IMR-90 (cell line): ENCODE measurements at places on chromosomes 12 and 14. TPM values are rescaled to one million over a fixed set of nuclear protein-coding genes. Genes with fewer than 3 reads are reported as not detected.

- H3K36me3 ChIP-seq = no peaks in the 10 kb centered on the region
- no peak overlapping the region for H3K27ac ChIP-seq
- no peak overlapping the region for H3K4me3 ChIP-seq
- no peaks in the 10 kb centered on the region for H3K27me3 ChIP-seq
Measured at GRCh38 chr14:88030079-88030478, 25.1 kb downstream of the GPR65 start.

DNA sequence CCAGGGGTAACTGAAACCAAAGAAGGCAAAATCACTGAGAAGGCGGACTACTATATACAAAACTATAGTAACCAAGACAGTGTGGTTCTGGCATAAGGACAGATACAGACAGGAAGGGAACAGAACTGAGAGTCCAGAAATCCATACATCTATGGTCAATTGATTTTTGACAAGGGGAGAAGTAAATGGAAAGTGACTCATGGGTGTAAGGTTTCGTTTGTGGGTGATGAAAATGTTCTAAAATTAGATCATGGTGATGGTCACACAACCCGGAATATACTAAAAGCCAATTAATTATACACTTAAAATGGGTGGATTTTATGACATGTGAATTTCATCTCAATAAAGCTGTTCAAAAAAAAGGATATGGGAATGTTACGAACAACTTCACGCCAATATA is 18.7 kb downstream of the ANGEL1 start:
- H3K27ac ChIP-seq = no peak overlapping the region
- H3K4me1 ChIP-seq = no peaks in the 10 kb centered on the region
- peaks cover 20% of the 10 kb centered on the region for H3K36me3 ChIP-seq
- no peaks in the 10 kb centered on the region for H3K27me3 ChIP-seq
- peak; percentile 39 for DNase-seq
- H3K4me3 ChIP-seq = no peak overlapping the region

DNA sequence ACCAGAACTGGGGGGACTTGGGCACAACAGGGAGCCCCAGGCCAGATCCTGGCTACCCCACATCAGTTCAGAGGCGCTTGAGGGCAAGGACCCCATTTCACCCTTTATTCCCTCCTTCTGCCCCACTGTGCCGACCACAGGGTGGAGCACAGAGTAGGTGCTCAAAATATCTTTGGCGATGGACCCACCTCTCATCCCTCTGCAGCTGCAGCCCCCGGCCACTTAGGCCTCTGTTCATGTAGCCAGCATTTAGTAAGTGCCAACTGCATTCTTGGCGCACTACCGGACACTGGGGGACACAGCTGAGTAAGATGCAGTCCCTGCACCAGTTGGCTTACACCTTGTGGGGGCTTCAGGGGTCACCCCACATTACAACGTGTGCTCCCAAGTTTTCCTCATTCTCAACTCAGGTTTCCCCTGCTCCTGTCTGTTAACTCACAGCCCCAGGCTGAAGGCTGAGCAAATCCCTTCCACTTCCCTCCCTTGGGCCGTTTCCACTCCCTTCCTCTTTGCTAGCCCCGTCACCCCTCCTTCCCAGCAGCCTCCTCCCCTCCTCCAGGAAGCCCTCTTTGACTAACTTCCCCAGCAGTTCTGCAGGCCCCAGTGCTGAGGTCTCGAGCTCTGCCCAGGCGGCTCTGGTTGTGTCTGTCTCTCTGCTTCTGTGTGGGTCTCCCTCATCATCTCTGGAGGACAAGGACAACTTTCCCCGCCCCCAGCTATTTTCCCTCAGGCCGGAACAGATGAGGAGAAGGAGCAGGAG is 26.5 kb downstream of the KRT80 start:
- H3K27me3 ChIP-seq = no peaks in the 10 kb centered on the region
- no peaks in the 10 kb centered on the region for H3K36me3 ChIP-seq
- peaks cover 15% of the 10 kb centered on the region for H3K4me1 ChIP-seq
- no peak overlapping the region for H3K27ac ChIP-seq
- no peak for DNase-seq
- no peak overlapping the region for H3K4me3 ChIP-seq

- no peak overlapping the region for H3K27ac ChIP-seq
- H3K27me3 ChIP-seq = no peaks in the 10 kb centered on the region
- H3K4me3 ChIP-seq = no peak overlapping the region
- DNase-seq = no peak
- H3K36me3 ChIP-seq = peaks cover 7% of the 10 kb centered on the region
Measured at GRCh38 chr14:63596998-63597658, 44.5 kb downstream of the WDR89 start.

DNA sequence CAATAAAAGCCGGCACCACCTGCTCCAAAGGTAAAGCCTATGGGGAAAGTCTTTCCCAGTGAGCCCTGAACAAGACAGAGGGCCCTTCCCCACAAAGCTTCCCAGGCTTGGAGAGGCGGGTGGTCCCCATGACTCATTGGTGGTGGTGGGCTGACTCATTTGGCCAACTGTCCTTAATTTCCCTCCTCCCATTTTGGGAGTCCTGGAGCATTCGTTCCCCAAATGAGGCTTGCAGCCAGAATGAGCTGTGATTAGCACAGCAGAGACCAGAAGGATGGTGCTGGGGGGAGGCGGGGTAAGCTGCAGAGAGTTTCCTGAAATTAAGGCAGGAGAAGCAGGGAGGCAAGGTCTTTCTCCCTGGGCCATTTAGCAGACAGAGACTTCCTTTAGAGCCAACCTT is 241.7 kb downstream of the DPF3 start:
- no peak overlapping the region; the same call in 1 of the 2 replicates for H3K27ac ChIP-seq
- H3K4me3 ChIP-seq = no peak overlapping the region
- H3K27me3 ChIP-seq = no peaks in the 10 kb centered on the region
- DNase-seq = peak; percentile 67
- peaks cover 27% of the 10 kb centered on the region for H3K4me1 ChIP-seq

- DNase-seq = peak; percentile 61
- no peak overlapping the region for H3K4me3 ChIP-seq
- H3K27ac ChIP-seq = peak overlapping the region; percentile 3; the same call in 1 of the 2 replicates
- peaks cover 3% of the 10 kb centered on the region for H3K4me1 ChIP-seq
- no peaks in the 10 kb centered on the region for H3K27me3 ChIP-seq
Measured at GRCh38 chr12:50132505-50133135, 20.6 kb downstream of the COX14 start.

Gene GDF3
- total RNA-seq = not detected in 2 replicates
